Right atrium auricular region (tissue), 2 donors: ENCODE measurements at places on chromosomes 1 and 21. TPM values are rescaled to one million over a fixed set of nuclear protein-coding genes. Genes with fewer than 3 reads are reported as not detected.

Gene COL24A1
- total RNA-seq, result 0.67 TPM

Gene ATP1A4
- total RNA-seq, result not detected

Gene HES3
- total RNA-seq, result not detected

Gene CRYAA
- total RNA-seq, result not detected

Gene TMEM222
- total RNA-seq, result 24.3 TPM

Gene FCGR1A
- total RNA-seq, result not detected

Gene DYNLT4
- total RNA-seq, result not detected

Gene CCNL2
- 44.2 TPM for total RNA-seq

Gene ORC1
- total RNA-seq, result 0.28 TPM

Gene S100A9
- 199 TPM for total RNA-seq

DNA sequence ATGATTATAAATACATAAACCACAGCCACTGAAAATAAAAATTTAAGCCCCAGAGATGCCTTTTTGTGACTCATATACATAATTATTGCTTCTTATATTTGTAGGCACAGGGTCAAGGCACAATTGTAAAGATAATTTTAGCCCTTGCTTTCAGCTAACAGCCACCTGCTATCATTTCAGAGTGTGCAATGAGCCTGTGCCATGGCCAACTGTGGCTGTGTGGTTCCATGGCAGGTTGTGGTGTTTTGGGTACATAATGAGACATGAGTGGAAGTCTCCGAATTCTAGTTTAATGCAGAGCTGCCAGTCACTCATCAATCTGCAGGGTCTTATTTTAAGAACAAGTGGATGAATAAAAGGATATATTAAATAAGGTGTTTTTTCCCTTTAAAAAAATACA is 346.9 kb upstream of the SNX7 start:
- DNase-seq, result no peak

GRCh38 chr1:30469426-30469825 is 254.0 kb downstream of the MATN1 start:
- DNase-seq, result no peak

DNA sequence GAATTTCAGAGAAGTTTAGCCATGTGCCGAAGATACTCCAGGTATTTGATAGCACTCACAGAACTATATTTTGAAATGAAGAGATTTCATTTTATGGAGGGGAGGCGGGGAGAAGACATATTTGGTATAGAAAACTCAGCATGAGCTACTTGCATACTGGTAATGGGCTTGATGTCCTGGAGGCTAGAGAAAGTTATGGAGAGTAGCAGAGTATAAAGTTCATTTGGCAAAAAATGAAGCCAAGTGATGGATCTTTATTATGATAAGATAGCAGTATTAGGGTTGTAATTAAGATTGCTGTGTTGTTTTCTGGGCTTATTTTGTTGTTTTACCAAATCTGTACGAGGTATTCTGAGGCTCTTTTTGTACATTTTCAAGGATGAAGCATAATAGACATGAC is 72.0 kb downstream of the RPS6KC1 start:
- DNase-seq, result no peak

DNA sequence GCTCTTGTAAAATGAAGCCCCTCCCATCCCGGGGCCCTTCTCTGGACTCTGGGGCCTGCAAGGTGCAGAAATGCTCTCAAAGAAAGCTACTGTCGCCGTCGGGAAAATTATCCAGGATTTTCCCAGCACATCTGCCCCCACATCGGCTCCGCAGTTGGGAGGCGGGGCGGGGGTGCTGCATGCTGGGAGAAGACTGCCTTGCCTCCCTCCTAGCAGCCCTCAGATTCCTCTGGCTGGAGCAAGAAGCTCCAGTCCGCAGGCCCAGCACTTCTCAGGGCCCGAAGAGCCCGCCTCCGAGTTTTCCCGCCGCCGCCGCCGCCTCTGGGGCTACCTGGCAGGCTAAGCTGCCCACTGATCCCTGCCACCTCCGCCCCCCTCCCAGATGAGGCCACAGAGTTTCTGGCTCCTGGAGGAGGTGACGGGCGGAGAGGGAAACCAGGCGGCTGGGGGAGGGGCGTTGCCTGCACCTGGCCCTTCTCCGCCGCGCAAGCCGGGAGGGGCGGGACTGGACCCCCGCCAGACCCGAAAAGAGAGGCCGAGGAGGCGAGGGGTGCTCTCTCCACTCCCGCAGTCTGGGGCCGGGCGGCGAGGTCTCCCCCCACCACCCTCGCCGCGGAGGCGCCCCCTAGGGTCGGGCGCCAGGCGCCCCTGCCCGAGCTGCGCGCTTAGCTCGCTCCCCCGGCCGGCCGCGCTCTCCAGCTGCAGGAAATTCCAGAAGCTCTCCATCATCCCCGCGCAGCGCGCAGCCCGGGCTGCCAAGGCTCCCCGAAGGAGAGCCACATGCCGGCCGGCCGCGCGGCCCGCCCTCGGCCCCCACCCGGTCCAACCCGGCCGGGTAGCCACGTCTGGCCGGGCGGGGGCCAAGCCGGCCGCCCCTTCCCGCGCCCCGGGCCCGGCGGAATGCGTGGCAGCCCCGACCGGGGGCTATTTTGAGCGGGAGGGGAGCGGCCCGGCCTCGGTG is 28.8 kb downstream of the AHDC1 start:
- DNase-seq, result peak; percentile 61

- peak; percentile 85 for DNase-seq
These were observed 6.0 kb upstream of the TRAPPC10 start for GRCh38 chr21:44006017-44006619.

DNA sequence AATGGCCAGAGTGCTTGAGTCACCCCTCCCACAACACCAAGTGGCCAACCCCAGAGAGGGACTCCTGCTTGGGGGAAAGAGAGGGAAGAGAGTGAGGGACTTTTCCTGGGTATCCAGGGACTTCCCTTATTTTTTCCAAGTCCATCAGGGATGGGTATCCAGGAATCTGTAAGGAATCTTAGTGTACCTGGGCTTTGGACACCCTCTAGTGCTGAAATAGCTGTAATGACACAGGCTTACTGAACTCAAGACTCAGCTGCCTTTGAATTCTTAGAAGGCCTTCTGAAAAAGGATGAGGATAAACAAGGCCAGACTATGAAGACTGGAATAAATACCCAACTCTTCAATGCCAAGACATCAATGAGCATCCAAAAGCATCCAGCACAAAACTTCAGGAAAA is 12.0 kb downstream of the TSHB start:
- DNase-seq, result no peak

GRCh38 chr1:114295321-114295720 is 141.7 kb upstream of the SYT6 start:
- no peak for DNase-seq

GRCh38 chr1:52365071-52365745 is 797 bp downstream of the CC2D1B start:
- DNase-seq, result peak; percentile 81

- no peak for DNase-seq
These were observed 25.8 kb downstream of the HYI start for GRCh38 chr1:43427941-43428340.

DNA sequence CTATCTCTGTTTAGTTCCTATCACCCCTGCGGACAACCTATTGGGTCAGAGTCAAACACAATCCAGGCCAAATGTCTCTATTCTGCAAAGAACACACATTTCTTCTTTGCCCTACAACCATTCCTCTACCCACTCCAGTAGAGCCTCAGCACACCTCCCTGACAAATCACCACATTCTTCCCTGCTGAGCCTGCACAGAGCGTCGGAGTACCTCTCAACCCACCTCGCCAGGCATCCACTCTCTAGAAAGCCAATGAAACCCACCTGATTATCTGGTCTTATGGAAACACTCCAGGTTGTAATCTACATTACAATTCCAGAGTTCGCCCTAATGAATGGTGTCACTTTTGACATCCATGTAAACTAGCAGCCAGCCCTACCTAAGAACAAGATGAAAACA is 47.1 kb downstream of the RGS5 start:
- no peak for DNase-seq

DNA sequence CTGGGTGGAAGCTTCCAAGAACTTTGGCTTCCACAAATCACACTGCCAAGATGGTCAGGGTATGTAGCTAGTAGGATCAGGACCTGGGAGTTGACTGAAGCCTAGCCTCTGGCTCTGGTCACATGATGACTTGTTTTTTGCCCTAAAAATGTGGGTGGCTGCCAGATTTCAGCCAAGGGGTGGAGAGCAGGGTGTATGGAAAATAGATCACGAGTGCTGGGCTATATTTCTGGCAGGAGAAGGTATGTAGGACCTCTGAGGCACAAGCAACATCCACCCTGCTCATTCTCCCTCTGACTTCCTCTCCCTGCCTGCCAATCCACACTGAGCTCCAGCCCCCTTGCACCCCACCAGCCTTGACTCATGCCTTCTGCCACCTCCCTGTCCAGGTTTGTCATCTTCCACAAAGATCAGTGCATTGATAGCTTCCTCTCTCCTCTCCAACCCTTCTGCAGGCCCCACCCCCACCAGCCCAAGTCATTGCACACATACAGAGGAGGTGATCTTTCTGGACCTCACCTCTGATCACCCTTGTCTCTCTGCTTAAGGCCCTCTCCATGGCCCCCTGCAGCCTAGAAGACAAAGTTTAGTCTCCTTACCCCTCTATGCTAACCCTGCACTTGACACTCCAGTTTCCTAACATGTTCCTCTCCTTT is 8.3 kb upstream of the CYP4B1 start:
- DNase-seq, result peak; percentile 43

- no peak for DNase-seq
These were observed 90.4 kb upstream of the ZC3H11B start for GRCh38 chr1:219703368-219703639.

DNA sequence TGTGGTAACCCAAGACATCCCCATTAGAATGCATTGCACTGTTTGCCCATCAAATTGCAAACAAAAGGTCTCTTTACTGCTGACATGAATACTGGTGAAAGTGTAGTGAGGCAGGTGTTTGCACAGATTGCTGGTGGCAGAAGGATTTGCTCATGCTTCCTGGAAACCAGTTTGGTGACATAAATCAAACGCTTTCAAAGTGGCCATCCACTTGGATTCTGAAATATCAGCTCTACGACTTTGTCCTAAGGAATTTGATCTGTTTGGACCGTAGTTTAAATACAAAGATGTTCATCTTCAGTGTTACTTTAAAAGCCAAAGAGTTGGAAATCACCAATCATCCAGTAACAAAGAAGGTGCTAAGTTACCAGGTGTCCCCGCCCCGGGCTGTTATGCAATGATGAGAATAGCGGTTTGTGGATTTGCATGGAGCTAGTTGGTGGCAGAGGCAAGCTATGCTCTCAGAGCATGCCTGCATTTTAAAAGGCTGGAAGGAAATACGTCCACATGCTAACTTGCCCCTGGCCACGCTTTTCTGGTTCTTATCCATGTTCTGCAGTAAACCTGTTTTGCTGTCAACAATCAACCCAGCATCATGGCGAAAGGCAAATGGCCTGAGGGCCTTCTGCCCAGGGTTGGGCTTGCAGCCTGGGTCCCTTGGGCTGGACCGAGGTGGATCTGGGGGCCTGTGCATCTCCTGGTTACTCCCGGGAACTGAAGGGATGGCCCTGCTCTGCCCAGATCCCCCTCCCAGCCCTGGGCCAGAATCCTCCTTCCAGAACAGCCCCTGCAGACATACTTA is 49.2 kb downstream of the UMODL1 start:
- DNase-seq, result no peak

DNA sequence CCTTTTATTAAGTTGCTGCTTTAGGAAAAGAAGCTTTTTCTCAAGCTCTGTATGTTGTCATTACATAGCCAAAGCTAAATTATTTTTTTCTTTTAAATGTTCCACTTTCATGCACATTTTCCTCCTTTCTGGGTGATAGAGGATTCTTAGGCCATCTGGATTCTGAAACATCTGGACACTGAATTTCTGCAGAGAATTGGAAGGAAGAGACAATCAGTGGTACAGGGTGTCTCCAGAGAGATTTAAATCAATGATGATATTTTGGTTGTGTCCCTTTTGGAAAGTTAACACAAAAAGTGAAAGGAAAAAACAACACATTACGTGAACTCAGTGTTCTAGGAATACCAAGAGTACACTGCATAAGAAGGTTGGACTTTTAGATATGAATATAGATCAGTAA is 211.4 kb upstream of the PKN2 start:
- DNase-seq, result no peak

DNA sequence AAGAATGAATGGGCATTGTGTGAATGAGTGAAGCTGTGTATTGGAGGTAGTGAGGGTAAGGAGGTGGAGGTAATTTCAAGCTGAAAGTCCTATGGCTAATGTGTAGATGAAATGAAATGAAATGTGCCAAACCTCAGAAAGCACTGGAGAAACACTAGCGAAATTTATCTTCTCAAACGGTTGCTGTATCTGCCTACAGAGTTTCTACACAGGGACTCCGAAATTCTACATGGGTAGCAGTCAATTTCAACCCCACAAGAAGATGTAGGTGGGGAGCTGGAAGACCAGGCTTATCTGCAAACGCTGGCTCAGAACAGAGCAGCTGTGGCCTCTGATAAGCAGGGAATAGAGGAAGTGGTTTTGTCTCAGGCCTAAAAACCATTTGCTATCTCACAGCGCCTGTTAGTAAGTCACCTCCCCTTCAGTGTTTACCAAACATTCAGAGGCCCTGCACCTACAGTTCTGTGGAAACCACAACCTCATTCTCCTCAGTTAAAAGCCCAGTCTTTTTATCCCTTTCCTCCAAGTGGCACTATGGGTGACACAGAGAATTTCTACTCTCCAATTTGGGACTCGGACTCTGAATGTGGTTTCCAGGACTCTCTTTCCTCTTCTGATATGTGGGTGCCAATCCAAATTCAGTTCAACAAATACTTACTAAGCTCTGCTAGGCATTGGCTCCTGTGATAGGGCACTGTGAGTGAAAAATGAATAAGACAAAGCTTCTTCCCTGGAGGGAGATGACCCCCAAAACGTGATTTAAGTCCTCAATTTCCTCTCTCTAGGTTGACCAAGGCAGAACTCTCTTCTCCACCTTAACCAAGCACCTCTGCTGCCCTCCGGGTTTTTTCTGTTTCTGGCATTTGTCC is 17.2 kb upstream of the SLAMF6 start:
- DNase-seq, result no peak

DNA sequence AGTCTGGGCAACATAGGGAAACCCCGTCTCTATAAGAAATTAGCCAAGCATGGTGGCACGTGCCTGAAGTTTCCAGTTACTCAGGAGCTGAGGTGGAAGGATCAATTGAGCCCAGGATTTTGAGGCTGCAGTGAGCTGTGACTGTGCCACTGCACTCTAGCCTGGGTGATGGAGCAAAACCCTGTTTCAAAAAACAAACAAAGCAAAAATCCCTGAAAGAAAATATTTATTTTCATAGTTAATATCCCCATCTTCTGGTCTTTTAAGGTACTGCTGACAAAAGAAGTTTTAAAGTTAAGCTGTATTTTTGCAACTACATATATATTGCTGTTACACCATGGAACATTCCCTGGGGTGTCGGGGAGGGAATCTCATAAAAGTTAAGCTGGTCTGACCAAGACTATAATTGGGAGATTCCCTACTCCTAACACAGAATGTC is 26.0 kb downstream of the VAMP4 start:
- DNase-seq, result no peak

GRCh38 chr1:227317011-227317451 is 1.3 kb downstream of the CDC42BPA start:
- no peak for DNase-seq

- no peak for DNase-seq
These were observed 175.5 kb downstream of the RGS7 start for GRCh38 chr1:241181471-241181870.

GRCh38 chr1:55640708-55641473 is 425.7 kb upstream of the USP24 start:
- peak; percentile 83 for DNase-seq
